ENCODE measurements at places on chromosomes 7 and 10.

- DNase-seq, result no peak
Observed at GRCh38 chr10:90179696-90180407, 478.5 kb downstream of the KIF20B start.

DNA sequence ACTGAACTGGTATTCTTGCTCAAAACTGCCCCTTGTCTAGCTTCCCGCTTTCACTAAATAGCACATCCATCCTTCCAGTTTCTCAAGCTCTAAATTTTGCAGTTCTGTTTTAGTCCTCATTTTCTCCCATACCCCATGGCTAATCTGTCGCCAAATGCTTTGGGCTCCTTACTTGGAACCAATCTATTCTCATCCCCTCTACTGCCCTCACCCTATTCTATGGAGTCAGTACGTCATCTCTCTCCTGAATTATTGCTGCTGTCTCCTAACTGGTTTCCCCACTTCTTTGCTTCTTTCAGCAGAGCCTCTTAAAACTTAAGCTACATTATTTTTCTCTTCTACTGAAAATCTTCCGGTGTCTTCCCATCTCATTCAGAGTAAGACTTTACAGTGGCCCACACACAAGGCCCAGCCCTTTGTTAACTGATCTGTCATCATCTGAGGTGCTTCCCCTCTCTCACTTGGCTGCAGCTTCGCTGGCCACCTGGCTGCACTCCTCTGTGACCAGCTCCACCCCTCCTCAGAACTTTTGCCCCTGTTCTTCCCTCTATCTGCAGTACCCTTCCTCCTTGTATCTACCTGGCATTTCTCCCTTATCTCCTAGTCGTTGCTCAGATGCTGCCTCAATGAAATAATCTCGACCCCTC, 9.9 kb downstream of the STARD3NL start:
- DNase-seq, result no peak

GRCh38 chr10:132269266-132270230, 38.2 kb downstream of the STK32C start:
- no peak for DNase-seq

DNA sequence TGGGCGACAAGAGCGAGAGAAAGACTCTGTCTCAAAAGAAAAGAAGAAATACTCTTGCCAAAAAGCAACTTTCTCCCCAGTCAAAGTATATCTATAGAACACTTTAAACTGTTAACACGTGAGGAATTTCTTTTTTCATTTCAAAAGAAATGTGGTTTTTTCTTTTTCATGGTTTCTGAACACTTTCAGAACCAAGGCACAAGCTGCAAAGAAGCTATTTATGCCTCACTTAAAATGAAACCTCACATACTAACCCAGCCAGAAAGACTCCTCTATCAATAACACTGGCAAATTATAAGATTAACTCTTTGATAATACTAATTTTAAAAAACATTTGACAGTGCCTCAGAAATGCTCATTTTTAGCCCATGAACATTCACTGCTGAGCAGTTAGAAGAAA, 20.9 kb downstream of the TBX20 start:
- DNase-seq, result no peak

DNA sequence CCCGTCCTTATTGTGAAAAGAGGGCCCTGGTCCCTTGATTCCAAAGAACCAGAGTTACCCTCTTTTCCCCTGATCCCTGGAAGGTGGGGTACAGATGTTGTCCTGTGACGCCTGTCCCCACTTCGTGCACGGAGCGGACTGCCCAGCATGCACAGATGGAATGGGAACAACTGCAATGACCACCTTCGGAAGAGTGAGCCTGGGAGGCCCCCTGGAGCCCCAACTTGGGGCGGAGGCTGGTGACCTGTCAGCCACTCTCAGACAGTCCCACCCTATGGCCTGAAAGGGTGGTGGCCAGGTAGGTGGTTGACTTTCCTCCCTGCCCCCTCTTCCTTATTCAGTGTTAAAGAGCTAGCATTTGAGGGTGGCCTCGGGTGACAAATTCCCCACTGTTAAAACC, 196.6 kb upstream of the GALNT17 start:
- no peak for DNase-seq

DNA sequence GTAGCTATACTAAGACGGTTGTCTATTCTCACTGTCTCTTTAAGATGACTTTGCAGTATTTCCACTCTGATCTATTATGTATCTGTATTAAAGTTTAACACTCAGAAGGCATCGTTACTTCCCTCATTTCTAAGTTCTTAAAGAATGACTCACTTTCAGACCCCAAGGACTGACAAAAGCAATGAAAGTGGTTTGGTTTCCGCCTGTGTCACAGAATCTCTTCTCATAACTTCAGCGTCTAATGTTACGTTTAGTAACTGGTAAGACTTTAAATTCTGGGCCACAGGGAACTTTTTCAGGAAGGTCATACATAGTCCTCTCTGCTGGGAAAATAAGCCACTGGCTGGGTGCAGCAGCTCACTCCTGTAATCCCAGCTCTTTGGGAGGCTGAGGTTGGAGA, 892.0 kb upstream of the AUTS2 start:
- DNase-seq, result no peak

DNA sequence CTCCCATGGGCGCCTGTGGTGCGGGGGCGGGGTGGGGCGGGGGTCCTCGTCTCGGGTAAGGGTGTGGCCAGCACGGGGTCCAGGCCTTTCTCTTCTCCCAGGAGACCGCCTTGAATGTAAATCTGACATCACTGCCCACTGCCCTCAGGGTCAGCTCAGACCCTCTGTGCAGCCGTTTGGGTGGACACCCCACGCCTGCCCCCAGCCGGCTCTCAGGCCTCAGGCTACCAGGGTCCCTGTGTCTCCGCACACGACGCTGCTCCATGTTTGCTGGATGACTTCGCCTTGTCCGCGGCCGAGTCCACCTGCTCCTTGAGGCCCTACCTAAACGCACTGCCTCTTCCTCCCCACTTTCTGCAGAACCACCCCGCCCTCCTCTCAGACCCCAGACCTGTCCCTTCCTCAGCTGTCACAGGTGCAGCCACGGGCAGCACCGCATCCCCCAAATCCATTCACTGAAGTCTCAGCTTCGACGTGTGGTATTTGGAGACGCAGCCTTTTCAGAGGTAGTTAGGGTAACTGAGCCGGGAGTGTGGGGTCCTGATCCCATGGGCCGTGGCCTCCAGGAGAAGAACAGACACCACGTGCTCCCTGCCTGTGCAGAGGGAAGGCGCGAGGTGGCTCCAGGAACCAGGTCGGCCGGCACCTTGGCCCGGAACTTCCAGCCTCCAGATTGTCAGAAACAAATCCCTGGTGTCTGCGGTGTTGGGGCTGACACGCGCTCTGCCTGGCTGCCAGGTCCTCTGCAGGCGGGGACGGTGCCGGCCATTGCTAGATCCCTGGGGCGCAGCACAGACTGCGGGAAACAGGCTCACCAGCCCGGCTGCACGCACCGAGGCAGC, 97.4 kb upstream of the DIP2C start:
- DNase-seq, result no peak

GRCh38 chr10:103765981-103766380, 89.4 kb downstream of the SH3PXD2A start:
- peak; percentile 80 for DNase-seq

GRCh38 chr10:14617852-14618251, 156.8 kb downstream of the FAM107B start:
- DNase-seq, result no peak

- DNase-seq, result no peak
Observed at GRCh38 chr10:110553905-110554304, 13.6 kb upstream of the SMC3 start.

- DNase-seq, result no peak
Observed at GRCh38 chr10:11163780-11164550, 146.3 kb downstream of the CELF2 start.

DNA sequence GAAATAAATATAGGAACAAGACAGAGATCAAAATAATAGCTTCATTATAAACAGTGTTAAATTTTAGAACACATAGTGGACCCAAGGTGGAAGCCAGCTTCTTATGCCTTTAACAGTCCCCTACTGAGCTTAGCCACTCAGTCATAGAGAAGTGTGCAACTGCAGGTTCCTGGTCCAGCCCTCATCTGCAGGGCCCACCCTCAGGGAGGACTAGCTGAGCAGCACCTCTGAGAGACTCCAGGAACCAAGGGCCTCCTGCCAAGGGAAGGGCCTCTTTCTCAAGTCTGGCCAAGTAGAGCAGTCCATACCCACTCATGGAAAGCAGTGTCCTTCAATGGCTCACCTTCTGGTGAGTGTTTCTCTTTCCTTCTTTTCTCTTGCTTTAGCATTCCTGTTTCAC, 173.7 kb upstream of the PRPS1L1 start:
- no peak for DNase-seq

- no peak for DNase-seq
Observed at GRCh38 chr7:141558544-141559183, 7.5 kb downstream of the AGK start.

DNA sequence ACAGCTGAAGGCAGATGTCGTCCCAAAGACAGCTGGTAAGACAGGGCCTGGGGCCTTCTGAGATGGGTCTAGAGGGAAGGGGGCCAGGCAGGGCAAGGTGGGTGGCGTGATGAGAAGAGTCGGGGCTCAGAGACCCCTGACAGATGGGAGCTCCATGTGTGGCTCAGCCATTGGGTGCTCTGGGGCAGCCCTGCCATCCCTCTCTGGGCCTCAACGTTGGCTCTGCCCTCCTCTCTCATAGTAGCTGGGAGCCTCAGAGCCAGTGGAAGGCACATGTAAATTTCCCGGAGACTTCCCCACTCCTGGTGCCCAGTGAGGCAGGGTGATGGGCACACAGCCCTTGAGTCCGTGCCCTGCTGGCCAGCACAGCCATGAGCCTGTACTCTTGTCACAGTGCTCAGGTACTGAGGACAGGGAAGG, 1.8 kb downstream of the PPIF start:
- DNase-seq, result no peak

DNA sequence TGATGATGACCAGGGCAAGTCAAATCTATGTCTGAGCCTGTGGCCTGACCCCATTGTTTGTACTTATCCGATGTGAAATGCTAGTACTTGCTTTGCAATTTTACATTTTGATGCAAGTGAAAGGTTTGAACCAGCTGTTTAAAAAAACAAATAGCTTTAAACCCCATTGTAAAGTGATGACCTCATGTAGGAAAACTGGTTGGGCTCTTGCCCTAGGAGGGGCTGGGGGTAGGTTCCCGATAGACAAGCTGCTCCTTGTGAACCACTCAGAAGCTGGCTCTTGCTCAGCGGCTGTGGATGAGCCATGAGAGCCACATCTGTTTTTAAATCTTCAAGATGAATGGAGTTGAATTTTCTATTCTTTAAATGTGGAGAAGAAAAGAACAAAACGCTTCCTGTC, 185.3 kb downstream of the WDR11 start:
- no peak for DNase-seq

GRCh38 chr10:80457554-80458262, 3.6 kb downstream of the TSPAN14 start:
- DNase-seq, result no peak
